ENCODE measurements at places on chromosomes 16 and 17.

DNA sequence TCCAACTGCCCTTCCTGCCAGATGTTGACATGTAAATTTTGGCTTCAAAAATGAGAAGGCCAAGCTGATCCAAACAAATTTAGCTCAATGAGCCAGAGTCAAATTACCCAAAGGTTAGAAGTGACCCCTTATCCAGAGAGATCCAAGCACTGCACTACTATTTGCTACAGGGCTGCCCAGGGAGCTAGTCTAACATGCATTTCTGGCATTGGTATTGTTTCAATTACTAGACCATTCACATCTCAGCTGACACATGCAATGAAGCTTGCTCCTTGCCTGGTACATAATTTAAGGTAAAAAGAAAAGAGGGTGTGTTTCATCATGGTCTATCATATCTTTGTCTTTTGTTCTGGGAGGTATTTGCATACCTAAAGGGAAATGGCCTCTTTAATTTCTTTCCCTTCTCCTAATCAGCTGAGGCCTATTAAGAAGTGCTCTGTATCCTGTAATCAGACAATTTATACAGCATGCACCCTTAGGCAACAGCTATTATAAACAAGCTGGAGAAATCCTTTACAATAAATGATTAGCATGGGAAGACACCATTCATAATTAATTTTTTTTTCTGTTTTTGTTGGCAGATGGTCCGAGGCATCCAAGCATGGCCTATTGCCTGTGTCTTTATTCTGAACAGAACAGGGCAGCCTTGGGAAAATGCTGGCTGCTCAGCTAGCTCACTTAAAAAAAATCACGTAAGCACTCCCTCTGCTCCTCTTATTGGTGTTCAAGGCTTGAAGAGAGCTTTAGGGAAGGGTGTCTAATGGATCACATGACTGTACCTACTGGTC, 161.5 kb upstream of the SALL1 start:
- DNase-seq = no peak

DNA sequence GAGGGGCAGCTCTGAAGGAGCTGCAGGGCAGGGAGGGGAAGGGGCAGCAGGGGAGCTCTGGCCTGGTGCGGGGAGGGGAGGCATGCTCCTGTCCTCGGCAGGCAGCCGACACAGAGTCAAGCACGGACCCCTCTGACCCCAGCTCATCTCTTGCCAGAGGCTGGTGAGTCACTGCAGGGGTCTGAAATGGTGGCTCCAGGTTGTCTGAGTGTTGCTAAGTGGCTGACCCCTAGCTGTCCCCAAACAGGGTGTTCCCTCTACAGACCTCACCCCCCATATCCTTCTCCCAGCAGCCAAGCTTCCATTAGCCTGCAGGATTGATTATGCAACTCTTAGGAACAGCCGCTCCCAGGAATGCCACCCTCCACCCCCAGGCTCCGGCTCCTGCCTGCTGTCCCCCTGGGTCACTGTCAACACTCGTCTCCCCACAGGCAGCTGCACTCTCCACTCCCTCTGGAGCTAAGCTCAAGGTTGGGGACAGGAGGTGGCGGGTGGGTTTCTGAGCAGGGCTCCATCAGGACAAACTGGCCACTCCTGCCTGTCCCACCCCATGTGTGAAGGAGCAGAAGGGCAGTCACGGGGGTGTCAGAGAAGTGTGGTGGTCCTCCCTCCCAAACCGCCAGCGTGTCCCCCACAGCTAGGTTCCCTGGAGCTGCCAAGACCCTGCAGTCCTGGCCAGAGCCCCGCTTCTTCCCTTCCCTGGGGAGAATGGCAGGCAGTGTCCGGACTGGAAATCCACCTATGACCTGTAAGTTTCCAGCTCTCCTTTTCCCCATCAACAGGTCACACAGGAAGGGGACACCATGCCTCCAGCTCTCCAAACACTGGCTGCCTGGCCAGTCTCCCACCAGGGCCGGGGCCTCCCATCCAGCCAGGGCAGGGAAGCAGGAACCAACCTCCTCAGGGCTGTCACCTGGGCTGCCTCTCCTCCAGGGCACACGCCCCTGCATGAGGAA, 1.0 kb downstream of the MYLK3 start:
- DNase-seq = no peak

DNA sequence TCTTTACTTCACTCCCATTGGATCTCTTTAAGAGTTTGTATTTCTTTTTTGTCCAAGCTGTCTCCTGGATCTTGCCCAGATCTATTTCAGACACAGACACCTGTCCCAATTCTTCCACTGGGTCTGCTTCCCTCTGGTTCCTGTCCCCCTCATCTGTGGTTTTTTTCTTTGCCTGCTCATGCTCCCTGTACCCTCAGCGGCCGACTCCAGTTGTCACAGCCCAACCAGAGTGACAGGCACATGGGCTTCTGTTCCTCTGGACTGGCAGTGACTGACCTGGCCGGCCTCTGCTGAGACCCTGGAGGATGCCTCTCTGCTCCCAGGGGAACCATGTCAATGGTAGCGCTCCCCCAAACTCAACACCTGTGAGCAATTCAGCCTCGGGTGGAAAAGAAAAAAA, 142.6 kb downstream of the WSCD1 start:
- DNase-seq = no peak

- DNase-seq = no peak
These were observed 2.4 kb upstream of the TACO1 start for GRCh38 chr17:63598281-63598680.

DNA sequence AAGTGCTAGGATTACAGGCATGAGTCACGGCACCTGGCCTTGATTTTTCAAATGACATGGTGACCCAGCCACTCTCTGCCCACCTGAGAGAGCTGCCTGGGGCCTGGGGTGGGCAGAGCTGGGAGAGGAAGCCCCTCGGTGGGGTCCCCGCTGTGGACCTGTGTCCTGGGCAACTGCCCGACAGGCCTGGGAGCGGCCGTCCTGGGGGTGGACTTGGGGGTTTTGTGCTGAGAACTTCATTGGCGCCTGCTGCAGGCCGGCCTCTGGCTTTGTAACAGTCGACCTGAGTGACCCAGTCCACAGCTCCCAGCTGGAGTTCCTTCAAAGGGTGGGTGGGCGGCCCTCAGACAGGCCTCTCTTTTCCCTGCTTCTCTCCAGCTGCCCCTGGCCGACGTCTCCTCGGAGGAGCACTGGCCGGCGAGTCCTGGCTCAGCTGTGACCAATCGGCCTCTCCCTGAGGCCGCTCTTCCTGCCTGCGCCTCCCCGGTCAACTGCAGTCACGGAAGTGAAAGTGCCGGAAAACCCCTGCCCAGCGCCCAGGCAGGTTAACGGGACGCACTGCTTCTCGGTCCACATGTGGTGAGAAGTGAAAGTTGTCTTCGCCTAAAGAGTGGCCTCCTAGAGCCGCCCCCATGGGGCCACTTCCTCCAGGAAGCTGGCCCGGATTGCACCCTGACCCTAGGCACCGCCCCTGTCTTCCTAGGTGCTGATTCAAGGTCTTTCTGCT, 5.5 kb downstream of the CBFA2T3 start:
- no peak for DNase-seq

Data from stimulated activated CD4-positive, alpha-beta T cell treated with anti-CD3 and anti-CD28 coated beads, Interleukin-15, amount 100 ng/mL, for 48 hours (primary cell).